ENCODE measurements at places on chromosomes 2 and 18. TPM values are rescaled to one million over a fixed set of nuclear protein-coding genes. Genes with fewer than 3 reads are reported as not detected.

DNA sequence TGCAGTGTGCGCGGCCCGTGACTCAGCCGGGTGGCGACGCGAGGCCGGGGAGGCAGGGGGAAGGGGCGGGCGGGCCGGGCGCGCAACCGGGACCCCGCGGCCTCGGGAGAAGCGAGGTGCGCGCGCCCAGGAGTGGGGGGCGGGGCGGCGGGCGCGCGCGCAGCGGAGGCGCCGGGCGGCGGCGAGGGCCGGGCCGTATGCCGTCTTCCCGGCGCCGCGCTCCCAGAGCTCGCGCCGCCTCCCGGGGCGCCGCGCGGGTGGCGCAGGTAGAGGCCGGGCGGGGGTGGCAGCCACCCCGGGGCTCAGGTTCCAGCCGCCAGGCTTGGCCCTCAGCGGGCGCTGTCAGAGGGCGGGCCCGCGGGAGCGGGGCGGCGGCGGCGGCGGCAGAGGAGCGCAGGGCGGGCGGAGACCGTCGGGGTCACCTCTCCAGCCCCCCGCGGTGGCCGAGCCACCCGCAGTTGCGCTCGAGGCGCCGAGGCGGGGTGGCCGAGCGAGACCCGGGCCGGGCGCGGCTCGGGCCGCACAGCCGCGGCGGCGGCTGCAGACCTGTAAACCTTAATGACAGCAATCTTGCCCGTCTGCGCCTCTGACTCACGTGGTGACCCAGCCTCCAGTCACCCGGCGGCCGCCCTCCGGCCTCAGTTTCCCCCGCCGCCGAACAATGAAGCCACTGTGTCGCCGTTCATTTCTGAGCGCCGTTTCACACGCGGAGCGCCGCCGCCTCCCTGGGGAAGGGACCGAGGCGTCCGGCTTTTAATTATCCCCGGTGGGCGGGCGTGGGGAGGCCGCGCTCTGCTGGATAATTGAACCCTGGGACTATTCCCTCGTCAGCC, 25.3 kb upstream of the SMAD7 start:
- DNase-seq, result no peak

- DNase-seq, result no peak
Measured at GRCh38 chr2:118584877-118585276, 262.6 kb downstream of the EN1 start.

GRCh38 chr2:75896779-75897366, 186.2 kb upstream of the GCFC2 start:
- no peak for DNase-seq

FEV gene
- total RNA-seq, result not detected

SP100 gene
- total RNA-seq, result 132 TPM

All from pulmonary artery endothelial cell (primary cell).